Epithelial cell of esophagus (primary cell): ENCODE measurements at places on chromosomes 7 and 10.
A peak's percentile ranks its signal among the peaks of the same experiment; 100 is the strongest.

GRCh38 chr7:2143981-2144595 lies 88.7 kb downstream of the MAD1L1 start:
- no peak for DNase-seq

DNA sequence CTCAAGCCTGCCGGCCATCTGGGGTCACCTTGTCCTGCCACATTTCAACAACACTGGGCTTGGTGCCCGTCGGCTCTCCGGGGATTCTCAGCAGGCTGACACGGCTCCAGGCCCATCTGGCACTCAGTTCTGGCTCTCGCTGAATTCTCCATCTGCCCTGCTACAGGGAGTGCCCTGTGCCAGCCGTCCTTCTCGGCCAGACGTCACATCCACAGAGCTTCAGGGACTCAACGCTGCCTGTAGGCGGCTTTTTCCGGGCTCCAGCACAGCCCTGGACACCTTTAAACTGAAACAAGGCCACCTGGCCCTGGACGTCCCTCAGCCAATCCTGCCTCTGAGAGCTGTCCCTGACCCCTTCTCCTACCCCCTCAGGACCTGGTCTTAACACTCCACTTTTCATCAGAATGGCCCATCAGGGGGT lies 43.0 kb downstream of the TMEM130 start:
- DNase-seq: no peak

DNA sequence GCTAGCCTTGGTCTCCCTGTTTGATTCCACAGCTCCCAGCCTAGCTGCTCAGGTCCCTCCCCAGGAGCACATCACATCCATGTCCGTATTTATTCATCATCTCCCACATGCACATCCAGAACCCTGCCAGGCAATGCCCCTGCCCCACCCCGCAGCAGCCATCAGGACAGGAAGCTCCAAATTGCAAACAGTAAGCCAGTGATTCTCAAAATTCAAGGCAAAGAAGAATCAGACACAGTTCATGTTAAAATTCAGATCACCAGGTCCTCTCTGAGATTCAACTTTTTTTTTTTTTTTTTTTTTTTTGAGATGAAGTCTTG lies 17.7 kb downstream of the LRRC20 start:
- DNase-seq: no peak

DNA sequence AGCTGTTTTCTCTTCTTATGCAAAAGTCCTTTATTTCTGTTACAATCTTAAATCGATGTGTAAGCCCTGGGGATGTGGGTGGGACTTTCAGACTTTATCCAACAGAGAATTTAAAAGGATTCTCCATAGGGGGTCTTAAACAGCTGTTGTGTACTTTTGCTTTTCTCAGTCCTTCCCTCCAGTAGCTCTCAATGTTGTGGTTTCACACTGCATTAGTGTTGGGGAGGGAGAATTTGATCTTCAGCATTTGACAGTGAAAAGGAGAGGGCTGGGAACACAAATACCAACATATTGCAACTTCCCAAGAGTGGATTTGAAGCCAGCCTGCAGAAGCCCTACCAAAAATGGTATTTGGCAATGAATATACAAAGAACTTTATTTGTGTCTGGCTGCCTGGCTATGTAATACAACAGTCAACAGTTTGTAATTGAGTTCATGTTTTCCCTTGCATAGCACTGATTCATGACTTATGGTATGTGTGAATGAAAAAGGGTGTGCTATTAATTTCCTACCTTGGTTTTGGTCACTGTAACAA lies 80.1 kb upstream of the CAPZA2 start:
- DNase-seq: peak; percentile 89

GRCh38 chr7:115600207-115600606 lies 430.4 kb downstream of the TFEC start:
- DNase-seq: no peak

DNA sequence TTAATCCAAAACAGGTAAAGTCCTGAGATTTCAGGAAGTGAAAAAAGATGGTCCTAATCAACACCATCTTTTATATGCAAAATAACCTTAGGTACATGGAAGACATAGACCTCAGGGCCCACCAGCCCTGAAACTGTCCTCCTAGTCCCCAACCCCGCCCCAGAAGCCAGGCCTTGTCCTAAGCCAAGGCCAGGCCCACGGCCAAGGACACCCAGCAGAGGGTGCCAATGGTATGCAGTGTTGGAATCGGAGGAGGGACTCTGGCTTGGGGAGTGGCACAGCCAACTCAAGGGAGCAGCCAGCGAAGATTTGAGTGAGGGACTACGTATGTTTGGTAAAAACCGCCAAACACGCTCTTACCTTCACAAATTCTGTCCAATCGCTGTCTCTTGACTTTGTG lies 96.7 kb downstream of the ZRANB1 start:
- DNase-seq: peak; percentile 50

DNA sequence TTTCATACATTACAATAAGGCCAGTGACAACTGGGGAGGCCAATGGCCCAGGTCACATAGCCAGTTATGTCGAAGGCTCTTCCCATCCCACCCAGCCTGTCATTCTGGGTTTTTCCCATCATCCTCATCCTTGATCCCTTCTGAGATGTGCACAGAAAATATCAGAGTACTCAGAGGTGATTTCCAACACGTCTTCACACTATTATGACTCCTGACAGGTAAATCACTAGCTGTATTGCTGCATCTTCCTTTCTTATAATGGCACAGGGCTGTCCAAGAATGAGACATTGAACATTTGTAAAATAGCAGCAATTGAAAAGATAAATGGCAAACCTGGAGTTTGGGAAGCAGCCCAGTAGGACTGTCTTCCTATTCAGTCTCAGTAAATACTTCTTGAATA lies 159.9 kb downstream of the PLXNA4 start:
- DNase-seq: no peak

GRCh38 chr10:306675-307185 lies 171.5 kb downstream of the ZMYND11 start:
- DNase-seq: peak; percentile 12

DNA sequence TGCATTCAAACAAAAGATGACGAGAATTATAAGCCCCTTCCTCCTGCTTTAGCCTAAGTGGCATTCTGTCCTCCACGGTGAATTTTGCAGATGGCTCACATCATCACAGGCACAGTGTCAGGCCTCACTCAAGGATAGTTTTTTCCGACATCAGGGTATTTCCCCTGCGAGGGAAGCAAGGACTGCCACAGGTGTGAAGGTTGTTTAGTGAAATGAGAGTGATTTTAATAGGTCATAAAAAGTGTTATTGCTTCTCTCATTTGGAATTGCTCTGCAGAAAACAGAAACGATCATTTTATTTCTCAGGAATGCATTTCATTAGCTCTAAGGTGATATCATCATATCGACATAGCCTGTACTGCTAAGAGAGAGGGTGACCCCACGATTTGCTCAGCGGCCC lies 128.7 kb upstream of the LANCL2 start:
- DNase-seq: no peak

GRCh38 chr10:103678178-103678526 lies 177.2 kb downstream of the SH3PXD2A start:
- DNase-seq: peak; percentile 68

DNA sequence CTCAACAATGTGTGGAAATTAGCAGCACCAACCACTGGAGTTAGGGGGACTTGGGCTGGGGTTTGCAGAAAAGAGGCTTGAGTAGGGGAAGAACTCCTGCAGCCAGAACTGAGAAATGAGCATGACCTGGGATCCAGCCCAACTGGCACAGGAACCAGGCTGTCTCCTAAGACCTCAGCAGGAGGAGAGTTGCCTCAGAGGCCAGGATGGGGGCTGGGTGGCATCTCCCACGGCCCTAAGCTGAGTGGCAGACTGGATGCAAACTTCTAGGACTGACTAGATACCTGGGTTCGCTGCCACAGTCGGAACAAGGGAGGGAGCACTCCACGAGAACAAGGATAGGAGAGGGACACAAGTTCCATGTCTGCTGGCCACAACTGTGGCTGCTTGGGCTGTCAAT lies 62.6 kb downstream of the RNF32 start:
- DNase-seq: no peak

GRCh38 chr10:32004161-32004591 lies 52.0 kb downstream of the KIF5B start:
- DNase-seq: no peak

DNA sequence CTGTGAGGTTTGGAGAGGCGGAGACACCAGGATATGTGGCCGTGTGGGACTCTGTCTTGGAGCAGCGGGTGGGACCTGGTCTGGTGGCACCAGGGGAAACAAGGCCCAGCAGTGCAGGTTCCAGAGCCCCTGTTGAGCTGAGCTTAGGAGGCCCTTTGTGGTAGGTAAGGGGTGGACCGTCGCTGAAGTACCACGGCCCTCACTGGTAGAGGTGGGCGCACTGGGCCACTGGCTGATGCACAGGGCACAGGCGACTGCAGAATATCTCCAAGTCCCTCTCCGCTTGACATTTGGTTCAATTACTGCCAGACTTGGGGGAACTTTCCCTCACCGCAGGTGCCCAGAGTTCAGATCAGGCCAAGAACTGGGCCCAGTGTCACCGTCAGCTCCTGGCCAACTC lies 27.3 kb downstream of the DOCK1 start:
- no peak for DNase-seq

- no peak for DNase-seq
These were observed 75.5 kb downstream of the LRMDA start for GRCh38 chr10:75506930-75507329.

DNA sequence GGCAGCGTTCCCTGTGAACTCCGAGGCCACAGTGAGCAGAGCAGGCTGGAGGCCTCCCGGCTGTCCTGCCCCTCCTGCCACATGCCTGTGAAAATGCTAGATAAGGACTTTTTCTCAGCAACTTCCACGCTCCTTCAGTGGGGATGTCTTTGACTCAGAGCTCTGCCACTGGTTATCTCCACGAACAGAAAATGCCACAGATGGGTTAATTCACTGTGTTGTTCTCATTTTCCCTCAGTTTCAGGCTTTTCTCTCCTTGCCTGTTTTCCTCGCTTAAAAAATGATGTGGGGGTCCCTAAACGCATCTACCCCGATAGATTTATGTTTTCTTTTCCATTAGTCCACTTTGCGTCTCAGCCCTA lies 51.3 kb downstream of the IKZF1 start:
- DNase-seq: no peak

GRCh38 chr7:121005996-121006584 lies 17.6 kb downstream of the CPED1 start:
- DNase-seq: no peak

DNA sequence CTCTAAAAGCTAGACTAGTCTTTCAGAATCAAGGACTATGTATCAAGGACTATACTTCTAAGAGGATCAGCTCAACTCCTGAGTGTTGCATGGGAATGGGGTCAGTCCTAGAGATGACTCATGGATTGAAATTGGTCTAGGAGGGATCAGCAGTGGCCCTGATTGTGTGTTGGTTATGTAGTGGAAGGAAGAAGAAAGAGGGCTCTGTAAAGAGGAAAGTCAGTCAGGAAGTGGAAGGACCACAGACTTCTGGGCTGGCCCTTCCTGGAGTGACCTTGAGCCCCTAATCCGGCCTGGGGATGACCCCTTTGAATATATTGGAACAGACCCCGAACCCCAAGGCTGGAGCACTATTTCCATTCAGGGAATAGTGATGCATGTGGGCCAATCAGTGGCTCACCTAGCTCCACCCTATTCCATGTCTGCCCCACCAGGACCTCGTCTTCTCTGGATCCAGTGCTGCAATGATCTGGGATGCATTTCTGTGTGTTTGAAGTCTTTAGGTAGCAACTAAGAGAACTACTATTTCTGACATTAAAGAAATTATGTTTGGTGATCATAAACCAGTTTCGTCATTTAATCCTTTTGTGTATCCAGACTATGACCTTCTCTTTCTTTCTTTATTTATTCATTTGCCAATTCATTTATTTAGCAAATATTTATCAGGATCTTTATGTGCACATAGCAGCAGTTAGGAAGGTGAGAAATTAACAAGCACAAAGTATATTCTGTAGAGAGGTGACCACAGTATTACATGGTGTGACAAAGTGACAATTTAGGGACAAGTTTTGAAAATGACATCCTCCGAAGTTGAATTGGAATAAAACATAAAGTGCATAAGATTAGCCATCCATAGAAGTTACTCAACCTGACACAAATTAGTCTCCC lies 48.6 kb upstream of the KIF5B start:
- DNase-seq: no peak
